ENCODE measurements at places on chromosomes 2 and 18. TPM values are rescaled to one million over a fixed set of nuclear protein-coding genes. Genes with fewer than 3 reads are reported as not detected.

The IL18R1 gene
- total RNA-seq = 1.5 TPM

The TMEM169 gene
- not detected for total RNA-seq

The ERFE gene
- total RNA-seq = 0.86 TPM

DNA sequence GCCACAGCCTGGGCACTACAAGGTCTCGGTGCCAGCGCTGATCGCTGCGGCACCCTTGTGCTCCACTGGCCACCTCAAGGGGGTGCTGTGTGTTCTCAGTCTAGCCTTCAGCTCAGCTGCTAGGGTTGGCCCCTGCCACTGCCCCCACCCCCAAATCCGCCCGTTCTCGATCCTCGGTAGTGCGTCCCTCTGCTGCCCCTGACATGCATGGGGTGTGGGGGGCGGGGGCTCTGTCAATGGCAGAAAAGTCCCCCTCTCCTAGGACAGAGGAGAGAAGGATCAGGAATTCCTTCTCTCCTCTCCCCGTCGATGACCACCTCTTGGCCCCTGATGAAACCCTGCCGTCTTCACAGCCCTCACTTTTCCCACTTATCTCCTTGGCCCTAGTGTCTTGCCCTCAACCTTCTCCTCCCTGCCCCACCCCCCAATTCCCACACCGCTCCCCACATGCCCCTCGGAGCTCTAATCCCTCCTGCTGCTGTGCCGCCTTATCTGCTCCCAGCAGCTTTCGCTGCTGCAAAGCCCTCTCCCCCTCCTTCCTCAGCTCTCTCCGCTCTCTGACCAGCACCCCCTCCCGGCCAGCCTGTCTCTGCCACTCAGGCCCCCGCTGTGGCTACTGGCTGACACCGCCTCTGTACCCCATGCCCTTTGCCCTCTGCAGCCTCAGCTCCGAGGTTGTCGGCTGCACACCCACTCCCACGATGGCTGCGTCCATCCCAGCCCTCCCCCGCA, 4.3 kb upstream of the ASIC4 start:
- peaks cover 13% of the 10 kb centered on the region for H3K4me1 ChIP-seq
- H3K4me3 ChIP-seq = peak overlapping the region; percentile 56
- peak; percentile 79 for DNase-seq

DNA sequence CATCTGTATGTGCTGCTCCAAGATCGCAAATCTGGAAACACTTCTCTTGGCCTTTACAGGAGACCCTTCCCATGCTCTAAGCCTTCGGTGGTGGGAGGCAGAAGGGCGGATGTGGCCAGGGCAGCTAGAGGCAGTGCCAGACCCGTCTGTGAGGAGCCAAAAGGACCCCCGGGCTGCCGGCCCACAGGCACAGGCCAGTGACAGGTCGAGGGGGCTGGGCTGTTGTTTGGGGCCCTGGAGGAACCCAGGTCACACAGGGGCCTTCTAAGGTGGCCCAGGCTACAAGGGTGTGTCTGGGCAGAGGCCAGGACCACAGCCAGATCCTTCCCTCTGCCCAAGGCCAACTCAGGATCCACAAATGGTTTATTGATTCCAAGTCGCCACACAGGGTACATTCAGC, 49.4 kb downstream of the SLC66A2 start:
- no peak for DNase-seq
- H3K4me1 ChIP-seq = no peaks in the 10 kb centered on the region
- H3K27me3 ChIP-seq = no peaks in the 10 kb centered on the region
- no peak overlapping the region for H3K27ac ChIP-seq
- H3K4me3 ChIP-seq = no peak overlapping the region
- no peaks in the 10 kb centered on the region for H3K36me3 ChIP-seq

DNA sequence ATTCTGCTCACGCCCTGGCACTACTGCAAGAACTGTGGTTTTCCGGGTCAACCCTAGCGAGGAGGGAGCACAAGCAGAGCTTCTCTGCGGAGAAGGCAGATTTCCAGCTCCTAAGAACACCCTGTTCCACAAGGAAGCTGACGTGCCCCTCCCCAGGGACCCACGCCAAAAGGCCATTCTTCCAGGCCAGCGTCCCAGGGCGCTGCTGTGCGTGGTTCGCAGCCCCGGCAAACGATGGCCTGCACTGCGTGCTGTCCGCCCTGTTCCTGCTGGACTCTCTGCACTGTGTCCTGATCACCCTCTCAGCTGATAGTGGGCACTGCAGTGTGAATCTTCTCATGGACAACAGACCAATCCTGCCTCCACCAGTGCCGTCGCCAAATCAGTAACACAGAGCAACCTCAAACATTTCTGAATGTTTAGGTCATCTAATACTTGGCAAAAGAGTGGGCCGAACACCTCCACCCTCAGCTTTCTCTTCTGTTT, 49.1 kb downstream of the ADI1 start:
- peak overlapping the region; percentile 35 for H3K4me3 ChIP-seq
- peaks cover 38% of the 10 kb centered on the region for H3K4me1 ChIP-seq
- H3K36me3 ChIP-seq = no peaks in the 10 kb centered on the region
- no peaks in the 10 kb centered on the region for H3K27me3 ChIP-seq
- peak overlapping the region; percentile 86 for H3K27ac ChIP-seq

DNA sequence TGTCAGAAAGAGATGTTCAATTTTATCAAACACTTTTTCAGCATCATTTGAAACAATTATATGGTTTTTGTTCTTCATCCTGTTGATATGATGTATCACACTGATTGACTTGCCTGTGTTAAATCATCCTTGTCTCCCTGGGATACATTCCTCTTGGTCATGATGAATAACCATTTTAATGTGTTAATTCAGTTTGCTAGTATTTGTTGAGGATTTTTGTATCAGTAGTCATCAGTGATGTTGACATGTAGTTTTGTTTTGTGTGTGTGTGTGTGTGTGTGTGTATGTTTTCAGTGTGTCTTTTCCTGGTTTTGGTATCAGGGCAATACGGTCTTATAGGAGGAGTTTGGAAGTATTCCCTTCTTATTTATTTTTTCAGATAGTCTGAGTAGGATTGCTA, 325.4 kb downstream of the ZNF804A start:
- no peak overlapping the region for H3K4me3 ChIP-seq
- H3K27me3 ChIP-seq = no peaks in the 10 kb centered on the region
- no peaks in the 10 kb centered on the region for H3K36me3 ChIP-seq
- DNase-seq = peak; percentile 1
- H3K4me1 ChIP-seq = no peaks in the 10 kb centered on the region

- peaks cover 20% of the 10 kb centered on the region for H3K4me1 ChIP-seq
- DNase-seq = no peak
- H3K4me3 ChIP-seq = no peak overlapping the region
These were observed 7.1 kb downstream of the KCNE4 start for GRCh38 chr2:223058952-223059716.

- H3K4me1 ChIP-seq = no peaks in the 10 kb centered on the region
- no peak for DNase-seq
- no peaks in the 10 kb centered on the region for H3K36me3 ChIP-seq
- no peak overlapping the region for H3K4me3 ChIP-seq
These were observed 68.2 kb upstream of the CAB39 start for GRCh38 chr2:230644356-230644935.

DNA sequence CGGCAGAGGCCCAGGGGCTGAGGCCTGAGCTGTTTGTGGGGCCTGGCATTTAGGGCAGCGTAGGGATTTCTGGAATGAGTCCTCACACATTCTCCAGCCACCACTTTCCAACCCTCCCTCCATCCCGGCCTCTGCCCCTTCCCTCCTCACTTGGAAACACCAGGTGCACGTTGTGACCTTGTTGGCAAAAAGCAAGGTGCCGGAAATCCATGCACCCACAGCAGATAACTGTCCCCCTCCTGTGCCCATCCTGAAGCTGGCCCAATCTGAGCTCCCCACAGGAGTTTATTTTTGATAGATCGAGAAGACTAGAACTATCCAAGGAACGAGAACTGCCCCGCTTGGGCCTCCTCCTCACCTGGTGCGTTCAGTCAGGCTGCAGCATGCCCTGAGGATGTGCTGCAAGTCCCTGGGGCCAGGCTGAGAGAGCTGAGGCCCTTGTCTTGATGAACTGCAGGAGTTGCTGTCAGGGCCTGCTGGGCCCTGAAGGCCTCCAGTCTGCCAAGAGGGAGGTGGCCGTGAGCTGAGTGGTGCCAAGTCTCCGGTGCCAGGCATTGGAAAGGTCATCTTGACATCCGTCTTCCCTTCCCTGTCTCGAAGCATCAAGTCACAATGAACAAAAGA, 55.8 kb downstream of the CTIF start:
- H3K27ac ChIP-seq = no peak overlapping the region
- DNase-seq = no peak
- H3K27me3 ChIP-seq = no peaks in the 10 kb centered on the region
- no peak overlapping the region for H3K4me3 ChIP-seq
- H3K36me3 ChIP-seq = no peaks in the 10 kb centered on the region

Measured in GM23248 (cell line).